A549 treated with ZK216348 at 1 μM for 4 hours (cell line): ENCODE measurements at places on chromosomes 5 and 9. TPM values are rescaled to one million over a fixed set of nuclear protein-coding genes. Genes with fewer than 3 reads are reported as not detected.

SVEP1 gene
- total RNA-seq = 1.3 to 2.1 TPM (median 1.7 TPM) in 5 replicates

IFNK gene
- total RNA-seq = not detected in 5 replicates

C9orf153 gene
- total RNA-seq = 0.14 to 0.46 TPM (median 0.35 TPM) in 4 of 5 replicates, not detected in the other

HRH2 gene
- total RNA-seq = 0.46 to 0.73 TPM (median 0.51 TPM) in 5 replicates

SPIN1 gene
- 23.7 to 44.0 TPM (median 38.6 TPM) in 5 replicates for total RNA-seq

CTSV gene
- total RNA-seq = 11.7 to 13.9 TPM (median 12.8 TPM) in 5 replicates

NR4A3 gene
- 1.5 to 3.0 TPM (median 2.3 TPM) in 5 replicates for total RNA-seq

RCL1 gene
- total RNA-seq = 40.0 to 45.1 TPM (median 42.7 TPM) in 5 replicates

GNA14 gene
- total RNA-seq = 0.14 to 0.16 TPM in 2 of 5 replicates, not detected in the others

ENC1 gene
- 6.8 to 7.9 TPM (median 7.7 TPM) in 5 replicates for total RNA-seq
